ENCODE measurements at places on chromosomes 6 and 20.

DNA sequence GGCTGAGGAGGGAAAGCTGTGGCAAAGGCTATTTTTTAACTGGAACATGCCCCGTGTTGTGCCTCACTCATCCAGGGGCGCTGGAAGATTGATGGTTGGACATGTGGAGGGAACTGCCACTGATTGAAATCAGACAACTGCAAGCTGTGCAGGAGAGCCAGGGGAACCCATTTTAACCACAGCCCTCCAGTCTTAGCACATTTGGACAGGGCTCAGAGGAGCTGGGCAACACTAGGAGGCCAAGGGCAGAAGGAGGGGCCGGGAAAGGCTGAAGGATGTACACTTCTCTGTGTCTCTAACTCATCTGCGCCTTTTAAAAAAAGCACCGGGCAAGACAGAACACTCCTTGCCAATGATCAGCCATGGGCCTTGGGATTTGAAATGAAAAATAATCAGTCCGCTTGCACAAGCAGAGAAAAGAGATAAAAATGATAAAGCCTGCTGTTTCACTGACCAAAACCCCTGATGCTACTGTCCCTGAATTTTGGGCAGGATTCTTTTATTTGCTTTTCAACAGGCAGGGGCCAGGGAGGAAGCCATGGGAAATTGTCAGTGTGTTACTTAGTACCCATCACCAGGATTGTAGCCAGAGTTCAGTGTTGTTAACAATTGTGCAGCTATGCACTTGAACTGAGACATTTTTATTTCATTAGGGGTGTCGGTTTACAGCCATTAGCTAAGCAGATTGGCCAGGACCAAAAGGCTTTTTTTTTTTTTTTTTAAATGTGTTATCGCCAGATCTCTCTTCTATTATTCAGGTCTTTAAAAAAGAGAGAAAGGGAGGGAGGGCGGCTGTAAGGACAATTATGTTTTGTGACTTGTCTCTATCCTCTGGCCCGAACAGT, 109.3 kb upstream of the EYA4 start:
- DNase-seq: no peak

DNA sequence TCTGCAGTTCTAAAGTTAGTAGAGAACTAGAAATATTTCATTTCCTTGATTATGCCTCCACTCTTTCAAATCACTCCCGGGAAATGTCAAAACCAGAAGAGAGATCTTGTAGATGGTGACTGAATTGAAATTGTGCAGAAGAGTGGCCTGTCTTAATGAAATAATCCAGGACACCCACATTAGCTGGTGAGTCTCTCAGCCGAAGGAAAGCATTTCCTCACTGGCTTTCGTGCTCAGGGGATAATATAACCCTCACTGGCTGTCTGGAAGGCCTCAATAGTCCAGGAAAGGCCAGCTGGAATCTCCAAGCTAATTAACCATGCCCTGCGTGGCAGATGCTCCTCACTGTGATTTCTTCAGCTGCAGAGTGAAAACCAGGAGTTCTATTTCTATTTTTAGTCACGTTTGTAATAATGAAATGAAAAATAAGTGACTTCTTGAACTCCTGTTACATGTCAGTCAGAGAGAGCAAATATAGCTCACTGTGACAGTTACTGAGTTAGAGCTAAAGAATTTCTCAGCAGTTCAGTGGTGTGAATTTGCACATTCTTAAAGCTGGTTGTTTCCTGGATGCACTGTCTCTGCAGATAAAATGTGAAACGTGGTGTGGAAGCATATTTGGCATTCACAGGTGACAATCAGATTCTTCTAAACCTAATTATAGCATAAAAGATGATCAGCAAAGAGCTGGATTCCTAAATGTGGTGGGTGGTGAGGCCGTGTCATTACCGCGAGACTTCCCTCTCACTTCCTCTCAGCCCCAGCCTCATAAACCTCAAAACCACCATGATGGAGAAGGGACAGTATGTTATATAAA, 211.7 kb downstream of the LMBRD1 start:
- DNase-seq: no peak

DNA sequence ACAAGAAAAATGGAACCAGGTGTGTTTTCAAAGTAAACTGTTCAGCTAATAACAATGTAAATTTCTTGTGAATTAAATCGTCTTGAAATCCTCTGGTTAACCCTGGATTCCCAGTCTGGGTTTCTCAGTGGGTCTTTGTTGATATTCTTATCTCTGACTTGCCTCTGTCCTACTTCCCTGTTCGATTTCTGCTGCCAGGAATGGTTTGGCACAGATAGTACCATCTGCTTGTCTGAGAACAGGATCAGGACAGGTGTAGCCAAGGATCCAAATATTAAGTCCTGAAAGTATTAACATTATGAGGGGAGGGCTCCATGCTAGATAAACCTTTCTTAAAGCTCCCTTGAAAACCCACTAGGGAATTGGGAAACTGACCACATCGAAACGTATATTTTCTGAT, 30.1 kb downstream of the ARFGEF2 start:
- no peak for DNase-seq

DNA sequence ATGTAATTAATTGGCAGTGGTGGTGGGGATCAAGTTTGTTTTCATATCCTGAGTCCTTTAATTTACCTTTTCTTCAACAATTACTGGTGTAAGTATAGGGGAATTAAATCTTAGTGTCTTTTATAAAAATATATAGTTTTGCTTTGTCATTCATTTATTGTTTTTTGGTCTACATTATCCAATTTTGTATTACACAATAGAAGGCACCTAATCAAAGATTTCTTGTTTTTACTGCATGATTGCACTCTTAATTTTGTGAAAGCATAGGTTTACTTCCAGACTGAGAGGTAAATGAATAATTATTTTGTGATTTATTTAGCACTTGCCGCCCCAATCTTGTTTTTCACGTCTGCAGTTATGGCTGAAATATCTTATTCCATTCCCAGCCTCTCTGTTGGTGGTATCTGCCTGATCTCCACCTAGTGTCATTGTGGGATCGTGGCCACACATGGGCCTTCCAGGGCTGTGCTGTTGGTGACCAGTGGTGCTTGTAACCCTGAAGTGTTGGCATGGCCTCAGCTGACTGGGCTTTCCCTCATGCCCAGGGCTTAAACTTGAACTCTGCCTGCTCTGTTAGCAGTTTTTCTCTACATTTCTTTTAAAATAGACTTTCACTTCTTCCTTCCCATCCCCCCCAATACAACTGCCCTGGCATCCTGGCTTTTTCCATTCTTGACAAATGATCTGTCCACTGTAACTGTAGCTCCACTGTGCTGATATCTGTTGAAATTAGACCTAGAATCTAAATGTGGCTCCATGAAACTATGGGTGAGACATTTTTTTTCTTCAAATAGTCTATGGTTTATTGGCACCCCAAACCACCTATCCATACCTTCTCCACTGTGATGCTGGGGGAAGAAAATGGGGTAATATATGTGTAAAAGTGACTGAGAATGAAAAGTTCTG, 24.8 kb downstream of the E2F3 start:
- DNase-seq: no peak

GRCh38 chr20:40575851-40576250, 113.2 kb downstream of the MAFB start:
- no peak for DNase-seq

GRCh38 chr6:10736731-10737130, 10.9 kb upstream of the TMEM14B start:
- no peak for DNase-seq

GRCh38 chr6:39563566-39564311, 161.5 kb downstream of the KIF6 start:
- DNase-seq: no peak

DNA sequence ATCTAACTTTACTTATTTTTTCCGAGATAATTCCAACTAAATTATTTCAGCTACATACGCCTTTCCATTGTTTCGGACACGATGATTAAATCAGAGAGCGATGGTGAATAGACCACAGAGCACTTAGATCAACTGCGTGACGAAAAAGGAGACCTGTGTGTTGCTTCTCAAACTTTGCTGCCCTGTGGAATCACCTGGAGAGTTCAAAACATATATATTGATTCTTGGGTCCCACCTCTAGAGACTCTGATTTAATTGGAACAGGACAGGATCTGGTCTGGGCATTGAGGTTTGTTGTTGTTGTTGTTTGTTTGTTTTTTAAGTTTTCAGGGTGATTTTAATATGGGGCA, 401 bp upstream of the TNFRSF21 start:
- DNase-seq: no peak

- no peak for DNase-seq
Measured at GRCh38 chr6:19024737-19025136, 637.6 kb downstream of the RNF144B start.

DNA sequence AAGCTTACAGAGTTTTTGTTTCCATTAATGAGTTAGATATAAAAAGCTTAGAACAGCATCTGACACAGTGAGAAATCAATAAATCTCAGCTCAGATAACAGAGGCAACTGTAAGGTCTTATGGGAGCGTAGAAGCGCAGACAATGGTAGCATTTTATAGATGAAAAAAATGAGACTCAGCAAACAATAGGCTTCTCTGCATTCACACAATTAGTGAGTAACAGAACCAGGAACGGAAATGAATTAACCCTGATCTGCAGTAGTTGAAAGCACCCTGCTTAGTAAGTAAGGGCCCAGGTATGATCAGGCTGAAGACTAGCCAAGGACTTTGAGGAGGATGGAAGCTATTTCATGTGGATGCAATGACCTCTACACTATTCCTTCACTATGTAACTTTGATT, 147.2 kb upstream of the EYA4 start:
- no peak for DNase-seq

- no peak for DNase-seq
Measured at GRCh38 chr6:12343122-12343439, 52.9 kb downstream of the EDN1 start.

GRCh38 chr20:40309731-40310130, 379.3 kb downstream of the MAFB start:
- DNase-seq: no peak

- DNase-seq: no peak
Measured at GRCh38 chr6:136467186-136467585, 83.0 kb downstream of the MAP7 start.

DNA sequence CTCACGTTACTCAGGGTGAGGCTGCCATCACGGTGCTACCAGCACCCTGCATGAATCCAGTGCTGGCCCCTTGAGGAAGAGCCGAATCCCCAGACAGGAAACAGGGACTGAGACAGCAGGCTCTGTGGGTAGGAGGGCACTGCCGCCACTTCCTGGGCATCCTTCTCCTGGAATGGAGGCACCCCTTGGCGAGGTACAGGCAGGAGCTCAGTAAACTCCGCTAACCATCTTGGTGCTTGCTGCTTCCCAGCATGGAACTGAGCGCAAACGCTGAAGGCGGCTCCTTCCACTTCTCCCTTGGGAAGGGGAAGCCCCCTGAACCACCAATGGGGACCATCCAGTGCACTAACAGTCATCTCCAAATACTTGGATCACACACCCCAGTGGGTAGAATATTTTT, 13.5 kb upstream of the CCDC167 start:
- no peak for DNase-seq

GRCh38 chr6:23013776-23014175, 444.4 kb downstream of the HDGFL1 start:
- no peak for DNase-seq

DNA sequence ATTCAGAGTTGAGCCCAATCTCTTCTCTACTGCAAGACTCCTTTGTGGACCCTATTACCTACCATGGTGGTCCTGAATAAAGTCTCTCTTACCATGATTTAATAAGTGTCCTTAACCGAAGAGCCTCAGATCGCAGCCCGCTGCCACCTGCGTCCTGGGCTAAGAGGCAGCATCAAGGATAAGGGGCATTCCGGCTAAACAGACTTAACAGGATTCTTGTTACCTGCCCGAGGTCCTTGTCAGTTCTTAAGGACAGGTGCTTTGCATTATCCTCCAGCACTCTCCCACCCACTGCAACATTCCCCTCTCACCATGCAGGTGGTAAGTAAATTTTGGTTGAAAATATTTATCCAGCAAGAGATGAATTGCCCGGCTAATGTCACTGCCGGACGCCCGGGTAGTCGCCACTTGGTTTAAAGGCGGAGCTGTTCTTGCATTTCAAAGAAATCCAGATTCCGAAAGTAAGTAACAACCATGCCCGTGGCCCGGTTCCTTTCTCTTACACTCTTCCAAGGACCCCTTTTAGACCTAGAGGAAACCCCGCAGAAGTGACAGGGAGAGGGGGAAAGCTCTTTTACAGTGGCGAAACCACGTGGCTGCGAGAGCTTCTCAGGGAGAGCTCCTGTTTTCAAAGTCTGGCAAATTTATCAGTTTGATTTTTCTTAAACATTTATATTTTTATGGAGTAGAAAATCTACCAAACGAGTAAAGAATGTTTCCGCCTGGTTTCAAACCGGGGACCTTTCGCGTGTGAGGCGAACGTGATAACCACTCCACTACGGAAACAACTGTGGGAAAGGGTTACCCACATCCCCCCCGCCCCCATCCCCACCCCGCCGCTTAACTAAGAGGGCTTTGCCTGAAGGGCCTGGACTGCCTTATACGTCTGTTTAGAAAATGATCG, 41.9 kb upstream of the PRSS16 start:
- no peak for DNase-seq

DNA sequence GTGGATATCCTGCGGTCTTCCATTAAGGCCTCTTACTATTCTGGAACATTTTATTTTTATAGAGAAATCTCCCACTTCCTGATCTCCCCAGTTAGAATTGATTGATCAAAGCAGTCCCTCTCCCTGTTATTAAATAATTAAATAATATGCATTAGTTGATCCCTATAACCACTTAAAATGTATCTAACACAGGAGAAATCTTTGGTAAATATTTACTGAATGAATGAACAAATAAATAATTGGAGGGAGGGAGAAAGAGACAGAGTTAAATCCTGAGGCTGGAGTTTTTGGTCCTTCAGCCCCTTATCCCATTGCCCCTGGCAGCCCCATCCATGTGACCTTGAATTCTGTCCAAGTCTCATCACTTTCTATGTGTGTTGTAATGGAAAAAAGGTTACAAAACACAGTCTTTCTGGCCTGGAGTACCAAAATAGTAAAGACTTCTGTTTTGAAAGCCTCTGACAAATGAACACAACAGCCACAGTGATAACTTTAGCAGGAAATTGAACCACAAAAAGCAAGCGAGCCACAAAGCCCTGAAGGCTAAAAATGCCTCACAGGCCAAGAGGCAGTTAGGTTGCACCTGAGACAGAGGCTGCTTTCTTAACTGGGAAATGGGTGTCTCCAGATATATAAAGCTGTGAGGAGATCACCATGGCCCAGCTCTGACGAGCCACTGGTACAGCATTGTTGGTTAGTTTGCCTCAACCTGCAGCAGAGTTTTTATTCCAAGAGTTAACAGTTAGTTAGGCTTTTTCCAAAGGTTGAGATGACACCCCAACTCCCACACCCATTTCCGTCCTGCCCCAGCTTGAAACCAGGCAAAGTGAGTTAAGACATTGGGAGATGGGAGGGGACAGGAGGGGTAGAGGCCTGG, 11.3 kb downstream of the NT5E start:
- DNase-seq: no peak
